ENCODE measurements at places on chromosomes 2 and 18.

GRCh38 chr18:58863539-58864145 lies 1.0 kb upstream of the ZNF532 start:
- peak; percentile 39 for DNase-seq

- no peak for DNase-seq
These were observed 7.2 kb upstream of the POLE4 start for GRCh38 chr2:74951211-74951754.

- no peak for DNase-seq
These were observed 139.2 kb downstream of the UBR3 start for GRCh38 chr2:169966454-169966853.

- DNase-seq, result peak; percentile 95
These were observed 10.5 kb downstream of the COL3A1 start for GRCh38 chr2:188984680-188985079.

GRCh38 chr2:239884051-239884405 lies 141.1 kb downstream of the NDUFA10 start:
- no peak for DNase-seq

- DNase-seq, result no peak
These were observed 48.3 kb upstream of the ACAA2 start for GRCh38 chr18:49861659-49862058.

DNA sequence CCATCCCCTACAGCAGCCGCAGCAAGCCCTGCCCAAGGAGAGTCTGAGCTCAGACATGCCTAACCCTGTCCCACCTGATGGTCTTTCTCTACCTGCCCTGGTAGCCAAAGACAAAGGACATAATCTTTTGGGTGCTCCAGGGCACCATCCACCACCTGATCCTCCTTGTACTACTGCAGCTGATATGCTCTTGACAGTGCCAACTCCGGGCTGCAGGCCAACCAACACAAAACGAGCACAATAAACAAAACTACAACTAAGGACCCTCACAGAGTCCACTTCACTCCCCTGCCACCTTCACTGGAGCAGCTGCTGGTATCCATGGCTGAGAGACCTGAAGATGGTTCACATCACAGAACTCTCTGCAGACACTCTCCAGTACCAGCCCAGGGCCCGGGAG lies 106.3 kb downstream of the GRB14 start:
- DNase-seq, result no peak

- no peak for DNase-seq
These were observed 241.4 kb upstream of the SALL3 start for GRCh38 chr18:78738076-78738690.

GRCh38 chr2:99877963-99878362 lies 264.4 kb downstream of the AFF3 start:
- DNase-seq, result no peak

- DNase-seq, result no peak
These were observed 67.0 kb upstream of the LYPD6B start for GRCh38 chr2:148971547-148971946.

DNA sequence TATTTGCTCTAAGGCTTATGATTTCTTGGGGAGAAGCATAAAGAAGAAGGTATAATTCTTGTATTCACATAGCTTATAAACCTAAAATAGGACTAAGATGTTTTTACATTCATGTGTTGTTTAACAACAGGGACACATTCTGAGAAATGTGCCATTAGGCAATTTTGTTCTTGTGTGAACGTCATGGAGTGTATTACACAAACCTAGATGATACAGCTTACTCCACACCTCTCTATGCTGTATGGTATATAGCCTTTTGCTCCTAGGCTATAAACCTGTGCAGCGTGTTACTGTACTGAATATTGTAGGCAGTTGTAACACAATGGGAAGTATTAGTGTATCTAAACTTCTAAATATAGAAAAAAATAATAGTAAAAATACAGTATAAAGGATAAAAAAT lies 92.1 kb downstream of the PHLPP1 start:
- DNase-seq, result no peak

Data from fibroblast of upper back skin (primary cell).